ENCODE measurements at places on chromosomes 3 and 15.

DNA sequence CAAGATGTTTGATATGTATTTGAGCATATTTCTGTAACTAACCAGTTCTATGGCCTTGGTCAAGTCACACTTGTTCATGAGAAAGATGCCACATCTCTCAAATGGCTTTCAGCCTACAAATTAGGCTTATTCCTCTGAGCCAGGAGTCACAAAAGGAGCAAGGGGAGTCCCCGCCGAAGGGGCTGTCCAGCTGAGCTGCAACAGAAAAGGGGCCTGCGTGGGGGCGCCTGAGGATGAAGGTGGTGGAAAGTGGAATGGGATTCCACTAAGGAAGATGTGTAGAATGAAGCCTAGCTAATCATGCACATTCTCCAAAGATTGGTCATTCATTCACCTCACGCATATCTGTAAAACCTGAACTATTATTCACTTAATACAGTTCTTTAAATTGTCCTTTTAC lies 19.1 kb downstream of the ALDH1L1 start:
- DNase-seq, result no peak

DNA sequence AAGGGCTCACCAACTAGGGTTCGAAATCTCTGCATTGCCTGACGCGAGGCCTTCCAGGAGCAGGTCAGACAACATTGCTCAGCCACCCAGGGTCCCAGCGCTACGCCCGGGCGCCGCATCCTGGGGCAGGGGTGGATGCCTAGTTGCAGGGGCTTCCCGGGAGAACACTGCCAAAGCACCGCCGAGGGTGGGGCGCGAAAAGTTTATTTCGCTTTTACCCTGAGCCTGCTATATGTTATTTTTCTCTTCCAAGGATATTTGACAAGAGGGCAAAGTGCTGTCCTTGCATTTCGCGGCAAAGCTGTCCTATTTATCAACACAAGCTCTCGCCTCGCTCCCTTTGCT lies 549 bp upstream of the SOX14 start:
- DNase-seq, result no peak

DNA sequence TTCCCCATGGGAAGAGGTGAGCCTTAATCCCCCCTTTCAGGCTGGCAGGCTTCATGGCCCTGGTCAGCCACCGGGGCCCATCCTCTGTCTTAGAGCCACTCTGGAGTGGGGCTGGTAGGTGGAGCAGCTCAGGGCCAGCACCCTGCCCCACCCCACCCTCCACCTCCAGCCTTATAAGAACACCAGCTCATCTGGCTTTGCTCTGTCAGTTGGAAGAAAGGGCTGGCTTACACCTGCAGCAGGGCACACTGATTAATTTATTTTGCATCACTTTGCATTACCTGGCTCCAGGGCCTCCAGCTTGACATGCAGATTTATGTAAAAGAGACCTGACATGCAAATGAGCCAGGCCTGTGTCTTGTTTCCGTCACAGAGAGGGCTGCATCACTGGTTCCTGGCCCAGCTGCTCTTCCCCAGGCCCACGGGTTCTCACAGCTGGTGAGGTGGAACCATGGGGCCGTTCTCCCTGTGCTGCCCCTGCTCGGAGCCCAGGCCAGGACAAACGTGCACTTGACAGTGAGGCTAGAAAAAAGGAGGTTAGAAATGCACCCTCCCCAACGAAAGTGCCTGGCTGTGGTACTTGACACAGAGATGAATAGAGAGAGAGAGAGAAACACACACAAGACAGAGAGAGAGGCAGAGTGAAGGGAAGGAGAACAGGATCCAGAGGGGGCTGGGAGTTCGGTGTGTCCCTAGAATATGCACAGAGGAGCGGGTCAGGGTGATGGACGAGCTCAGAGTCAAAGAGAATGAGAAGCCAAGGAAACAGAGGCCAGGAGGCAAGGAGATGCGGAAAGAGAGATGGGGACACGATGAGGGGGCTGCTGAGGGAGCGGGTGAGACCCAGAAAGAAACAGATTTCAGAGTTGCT lies 44.5 kb upstream of the MAGEF1 start:
- no peak for DNase-seq

GRCh38 chr3:45417930-45418847 lies 29.8 kb downstream of the LARS2 start:
- DNase-seq, result no peak

GRCh38 chr15:71841563-71841962 lies 31.2 kb downstream of the NR2E3 start:
- no peak for DNase-seq

DNA sequence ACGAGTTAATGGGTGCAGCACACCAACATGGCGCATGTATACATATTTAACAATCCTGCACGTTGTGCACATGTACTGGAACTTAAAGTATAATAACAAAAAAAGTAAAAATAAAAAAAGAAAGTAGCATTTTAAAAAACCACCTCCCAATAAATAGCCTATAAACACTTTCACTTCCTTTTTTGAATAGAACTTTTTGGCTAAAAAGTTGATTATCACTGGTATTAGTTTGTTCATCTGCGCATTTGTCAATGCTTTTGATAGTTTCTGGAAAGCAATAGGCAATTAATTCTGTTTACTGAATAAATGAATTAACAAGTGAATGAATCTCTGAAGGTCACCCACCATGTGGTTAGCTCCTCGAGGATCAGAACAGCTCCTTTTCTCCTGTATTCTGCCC lies 179.9 kb downstream of the SLC9A9 start:
- DNase-seq, result no peak

GRCh38 chr3:64221571-64222257 lies 3.6 kb downstream of the PRICKLE2 start:
- no peak for DNase-seq

DNA sequence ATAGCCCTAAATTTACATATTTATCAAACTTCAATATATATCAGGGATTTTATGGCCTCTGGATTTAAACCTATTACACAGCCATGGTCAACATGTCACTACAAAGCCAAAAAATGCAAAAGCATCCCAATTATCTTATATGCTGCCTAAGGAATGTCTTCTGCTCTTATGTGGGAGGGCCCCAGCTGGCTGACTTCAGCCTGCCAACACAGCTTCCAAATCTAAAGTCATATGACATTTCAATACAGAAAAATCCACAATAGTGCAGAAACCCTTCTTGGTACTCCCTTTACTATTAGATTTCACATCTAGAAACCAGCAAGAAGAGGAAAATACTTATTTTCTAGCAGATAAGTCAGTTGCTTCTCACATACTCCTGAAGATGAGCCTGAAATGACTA lies 6.4 kb downstream of the PFN2 start:
- DNase-seq, result no peak

- DNase-seq, result peak; percentile 39
Observed at GRCh38 chr3:122077293-122078234, 22.4 kb downstream of the CD86 start.

All from CD4-positive, alpha-beta T cell treated with Interleukin-15 for 1 hour (primary cell).